ENCODE measurements at places on chromosomes 5 and 9.

GRCh38 chr5:87322381-87322780, 54.7 kb downstream of the RASA1 start:
- DNase-seq, result no peak

GRCh38 chr9:115966660-115967059, 186.9 kb upstream of the PAPPA start:
- no peak for DNase-seq

GRCh38 chr5:127934791-127935256, 148.7 kb upstream of the SLC12A2 start:
- DNase-seq, result no peak

DNA sequence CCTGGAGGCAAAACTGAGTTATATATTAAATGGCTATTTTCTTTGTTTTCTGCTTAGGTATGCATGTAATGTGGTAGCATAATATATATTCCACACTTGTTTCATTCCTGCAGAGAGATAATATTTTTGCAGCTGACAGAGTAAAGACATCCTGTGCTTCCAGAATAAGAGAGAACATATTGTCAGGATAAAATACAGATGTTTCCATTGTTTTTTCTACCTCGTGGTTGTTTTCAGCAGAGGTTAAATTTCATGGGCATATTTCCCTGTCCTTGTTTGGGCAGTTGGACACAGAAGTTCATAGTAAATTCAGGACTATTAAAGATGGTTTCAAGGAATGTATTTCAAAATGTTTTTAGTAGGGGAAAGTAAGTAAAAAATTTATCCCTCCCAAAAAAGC, 47.6 kb upstream of the MEGF10 start:
- no peak for DNase-seq

DNA sequence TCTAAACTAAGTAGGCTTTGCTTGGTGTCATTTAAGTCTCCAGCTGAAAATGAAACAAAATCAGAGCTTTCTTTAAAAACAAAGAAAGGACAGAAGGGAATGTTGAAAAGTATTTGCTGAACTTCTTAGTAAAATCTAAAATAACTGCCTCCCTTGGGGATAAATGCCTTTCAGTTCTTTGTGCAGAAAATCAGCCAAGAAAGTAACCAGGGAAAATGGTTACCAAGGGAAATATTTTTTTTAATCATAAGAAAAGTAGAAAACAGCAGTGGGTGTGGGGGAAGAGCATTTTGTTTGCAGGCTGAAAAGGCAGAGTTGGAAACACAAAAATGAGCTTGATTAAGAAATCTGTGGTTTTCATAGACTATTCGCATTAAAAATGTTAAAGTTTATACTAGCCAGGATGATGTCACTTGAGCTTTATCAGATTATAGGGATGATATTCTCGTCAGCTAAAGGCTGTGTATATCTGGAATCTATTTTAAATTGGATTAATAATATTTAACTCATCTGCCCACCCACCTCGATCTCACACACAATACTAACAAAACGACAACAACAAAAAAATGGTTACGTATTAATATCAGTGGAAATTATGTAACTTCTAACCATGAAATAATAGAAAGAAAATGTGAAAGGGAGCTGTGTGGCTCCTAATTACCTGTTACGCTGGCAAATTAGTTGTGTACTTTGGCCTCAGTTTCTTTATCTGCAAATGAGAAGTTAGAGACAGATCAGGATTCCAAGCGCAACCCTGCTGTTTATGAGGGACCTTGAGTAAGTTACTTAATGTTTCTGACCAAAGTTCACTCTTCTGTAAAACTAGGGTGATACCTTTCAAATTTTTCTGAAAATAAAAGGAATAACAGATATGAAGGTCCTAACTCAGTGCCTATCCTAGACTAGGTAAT, at the start of gene ECM2:
ECM2 (minus strand) TSS at position 51 of the 911 bp plus-strand sequence. CDS start 13,124 bp downstream, outside the sequence.
- DNase-seq, result no peak

DNA sequence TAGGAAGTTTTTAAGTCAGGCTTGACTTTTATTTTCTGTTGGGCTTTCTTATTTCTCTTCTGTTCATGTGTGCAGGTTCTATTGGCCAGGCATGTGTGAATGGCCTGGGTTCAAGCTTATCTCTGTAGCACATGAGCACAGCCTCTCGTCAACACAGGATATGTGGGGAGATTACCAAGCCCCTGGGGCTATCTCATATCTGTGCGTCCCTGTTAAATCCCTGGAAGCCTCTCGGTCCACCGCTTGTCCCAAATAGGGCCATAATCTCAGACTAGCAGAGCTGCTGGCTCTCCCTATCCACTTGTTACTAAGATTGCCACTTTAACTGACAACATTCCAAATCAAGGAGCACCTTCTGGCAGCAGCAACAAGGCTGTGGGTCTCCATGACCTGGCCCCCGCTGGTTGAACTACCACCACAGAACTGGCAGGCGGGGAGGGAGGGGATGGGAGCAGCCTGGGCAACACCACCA, 28.4 kb upstream of the EBF1 start:
- no peak for DNase-seq

DNA sequence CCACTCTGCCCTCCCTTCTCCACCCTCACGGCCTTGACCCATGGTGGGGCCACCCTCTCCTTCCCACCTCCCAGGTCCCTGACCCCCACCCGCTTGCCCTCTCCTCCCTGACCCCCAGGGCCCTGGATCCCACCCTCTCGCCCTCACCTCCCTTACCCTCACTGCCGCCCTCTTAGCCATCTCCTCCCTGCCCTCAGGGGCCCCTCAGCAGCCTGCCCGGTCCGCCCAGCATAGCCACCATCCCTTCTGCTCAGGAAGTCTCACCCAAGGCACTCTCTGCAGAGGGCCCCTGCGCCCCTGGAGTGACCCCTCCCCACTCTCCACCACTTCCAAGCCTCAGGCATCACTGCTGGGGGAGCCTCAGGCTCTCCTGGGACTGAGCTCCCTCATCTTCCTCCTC, 66.3 kb downstream of the MRPL36 start:
- DNase-seq, result no peak

GRCh38 chr5:139745132-139745799, 50.3 kb upstream of the PSD2 start:
- DNase-seq, result no peak

GRCh38 chr5:76438025-76438424, 34.9 kb downstream of the IQGAP2 start:
- DNase-seq, result no peak

GRCh38 chr9:107153336-107153735, 129.7 kb upstream of the RAD23B start:
- no peak for DNase-seq

DNA sequence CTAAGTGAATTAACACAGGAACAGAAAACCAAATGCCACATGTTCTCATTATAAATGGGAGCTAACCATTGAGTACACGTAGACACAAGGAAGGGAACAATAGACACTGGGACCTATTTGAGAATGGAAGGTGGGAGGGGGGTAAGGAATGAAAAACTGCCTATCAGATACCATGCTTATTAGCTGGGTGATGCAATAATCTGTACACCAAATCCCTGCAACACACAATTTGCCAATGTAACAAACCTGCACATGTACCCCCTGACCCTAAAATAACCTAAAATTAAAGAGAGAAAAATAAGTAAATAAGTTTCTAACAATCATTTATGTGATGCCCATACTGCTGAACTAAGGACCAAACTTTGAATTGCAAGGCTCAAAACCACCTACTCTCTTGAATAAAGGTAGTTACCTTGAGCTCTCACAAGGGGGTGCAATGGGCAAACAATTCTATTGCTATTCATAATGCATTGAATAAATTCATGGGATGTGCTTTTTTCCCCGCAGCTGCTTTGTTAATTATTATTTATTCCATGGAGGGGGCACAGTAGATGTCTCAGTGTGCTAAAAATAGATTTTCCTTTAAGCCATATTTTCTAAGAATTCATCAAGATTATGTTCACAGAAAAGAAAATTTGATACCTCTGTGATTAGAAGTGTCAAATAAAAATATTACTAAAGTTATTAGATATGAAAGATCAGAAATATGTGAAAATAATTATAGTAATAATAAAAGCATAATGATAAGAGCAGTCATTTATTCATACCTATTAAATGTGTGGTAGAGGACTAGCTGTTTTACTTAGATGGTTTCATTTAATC, 76.2 kb upstream of the PTPN3 start:
- DNase-seq, result no peak

DNA sequence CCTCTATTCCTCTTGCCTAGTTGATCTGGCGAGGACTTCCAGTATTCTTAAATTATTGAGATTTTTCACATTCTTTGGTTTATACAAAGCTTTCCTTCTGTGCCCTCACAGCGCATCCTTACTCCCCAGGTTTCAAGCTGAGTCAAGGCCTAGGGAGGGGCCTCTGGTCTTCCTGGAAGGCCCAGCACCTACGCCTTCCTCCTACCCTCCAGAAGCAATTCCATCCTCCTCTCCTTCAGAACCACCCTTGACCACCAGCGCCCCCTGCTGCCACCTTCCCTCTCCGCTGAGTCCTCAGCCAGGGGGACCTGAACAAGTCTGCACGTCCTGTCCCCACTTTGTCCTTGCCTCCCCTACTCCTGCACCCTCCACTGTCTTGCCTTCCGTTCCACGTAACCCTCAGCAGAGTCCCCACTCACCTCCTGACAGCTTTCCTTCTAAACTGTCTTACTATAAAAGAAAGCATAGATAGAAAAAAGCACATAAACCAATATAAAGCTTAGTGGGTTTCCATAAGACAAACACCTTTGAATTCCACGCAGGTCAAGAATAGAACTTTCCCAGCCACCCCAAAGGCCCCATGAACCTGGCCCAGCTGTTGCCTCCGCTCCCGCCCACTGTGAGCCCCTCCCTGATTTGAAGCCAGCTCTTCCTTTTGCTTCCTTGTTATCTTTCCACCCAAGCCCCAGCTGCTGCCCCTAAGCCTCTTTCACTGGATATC, 63.0 kb upstream of the CTSL start:
- peak; percentile 73 for DNase-seq

- no peak for DNase-seq
Measured at GRCh38 chr9:13487071-13487470, 207.6 kb upstream of the MPDZ start.

- DNase-seq, result peak; percentile 49
Measured at GRCh38 chr5:54743997-54744788, 226.6 kb downstream of the SNX18 start.

DNA sequence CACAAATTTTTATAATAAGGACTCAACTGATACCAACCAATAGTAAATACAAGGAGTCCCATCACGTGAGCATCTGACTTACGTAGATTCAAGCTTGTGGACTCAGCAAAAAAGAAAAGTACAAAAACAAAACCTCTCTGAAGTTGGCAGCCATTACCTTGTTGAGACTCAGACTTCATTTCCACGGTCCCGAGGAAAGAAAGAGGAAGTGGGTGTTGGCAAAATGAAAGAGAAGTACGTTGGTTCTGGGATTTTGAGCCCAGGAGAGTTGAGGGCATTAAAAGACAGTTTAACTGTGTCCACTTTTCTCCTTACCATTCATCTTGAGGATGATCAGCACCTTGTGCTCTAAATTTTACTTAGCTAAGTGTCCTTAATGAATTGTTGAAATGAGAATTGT, 26.7 kb downstream of the NCBP1 start:
- no peak for DNase-seq

DNA sequence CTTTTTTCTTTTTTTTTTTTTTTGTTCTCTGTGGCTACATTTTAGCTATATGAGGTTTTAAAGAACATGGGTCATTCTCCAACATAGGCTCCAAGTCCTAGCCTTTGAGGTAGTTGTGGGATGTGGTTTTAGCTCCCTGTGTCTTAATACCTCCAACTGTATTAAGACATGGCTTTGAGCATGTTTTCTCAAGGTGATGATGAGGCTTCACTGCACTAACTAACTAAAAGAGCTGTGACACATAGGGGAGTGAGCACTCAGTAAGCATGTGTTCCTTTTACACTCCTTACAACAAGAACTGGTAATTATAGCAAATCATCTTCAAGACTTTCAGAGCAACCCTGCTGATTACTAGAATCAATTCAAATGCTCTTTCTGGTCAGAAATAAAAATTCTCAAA, 333.6 kb upstream of the CCNH start:
- DNase-seq, result no peak

DNA sequence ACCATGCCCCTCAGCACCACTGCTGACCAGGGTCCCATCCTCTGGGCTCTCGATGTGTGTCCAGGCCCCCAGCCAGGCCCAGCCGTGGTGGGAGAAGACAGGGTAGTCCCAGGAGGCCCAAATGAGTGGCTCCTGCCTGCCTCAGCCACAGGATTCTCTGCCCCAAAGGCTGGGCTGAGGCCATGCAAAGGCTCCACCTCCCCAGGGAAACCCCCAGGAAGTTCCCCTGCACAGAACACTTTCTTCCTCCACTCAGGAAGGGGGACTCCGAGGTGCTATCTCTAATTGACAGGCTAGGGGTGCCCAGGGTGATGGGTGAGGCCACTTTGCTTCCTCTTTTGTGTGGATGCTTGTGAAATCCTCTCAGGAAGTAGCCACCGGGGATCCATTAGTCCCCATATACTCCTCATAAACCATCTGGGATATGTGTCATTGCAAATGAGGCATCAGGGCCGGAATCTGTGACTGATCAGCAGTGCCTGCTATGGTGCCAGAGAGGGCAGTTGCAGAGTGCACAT, 23.1 kb upstream of the TDRD7 start:
- peak; percentile 50 for DNase-seq

GRCh38 chr9:76269789-76270188, 124.4 kb downstream of the RFK start:
- DNase-seq, result no peak

DNA sequence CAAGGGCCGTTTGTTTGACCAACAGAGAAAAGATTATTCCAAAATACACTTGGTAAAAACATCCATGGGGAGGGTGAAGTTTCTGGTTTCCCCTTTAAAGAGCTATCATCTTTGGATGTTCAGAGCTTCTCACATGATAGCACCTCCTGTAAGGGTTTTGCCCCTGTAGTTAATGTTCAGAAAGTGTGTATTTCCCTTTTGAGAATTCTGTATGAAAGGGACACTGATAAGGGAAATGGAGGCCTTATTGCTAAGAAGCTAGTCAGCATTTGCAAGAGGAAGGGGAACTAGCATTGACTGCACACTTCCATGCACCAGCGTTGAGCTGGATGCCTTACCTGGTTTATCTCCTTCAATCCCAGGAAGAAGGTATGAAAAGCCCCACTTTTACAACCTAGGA, 31.5 kb upstream of the C5orf58 start:
- DNase-seq, result no peak

- no peak for DNase-seq
Measured at GRCh38 chr5:106172681-106173532, 1497.8 kb downstream of the EFNA5 start.

GRCh38 chr5:135750506-135750905, 84.0 kb upstream of the SLC25A48 start:
- DNase-seq, result no peak

DNA sequence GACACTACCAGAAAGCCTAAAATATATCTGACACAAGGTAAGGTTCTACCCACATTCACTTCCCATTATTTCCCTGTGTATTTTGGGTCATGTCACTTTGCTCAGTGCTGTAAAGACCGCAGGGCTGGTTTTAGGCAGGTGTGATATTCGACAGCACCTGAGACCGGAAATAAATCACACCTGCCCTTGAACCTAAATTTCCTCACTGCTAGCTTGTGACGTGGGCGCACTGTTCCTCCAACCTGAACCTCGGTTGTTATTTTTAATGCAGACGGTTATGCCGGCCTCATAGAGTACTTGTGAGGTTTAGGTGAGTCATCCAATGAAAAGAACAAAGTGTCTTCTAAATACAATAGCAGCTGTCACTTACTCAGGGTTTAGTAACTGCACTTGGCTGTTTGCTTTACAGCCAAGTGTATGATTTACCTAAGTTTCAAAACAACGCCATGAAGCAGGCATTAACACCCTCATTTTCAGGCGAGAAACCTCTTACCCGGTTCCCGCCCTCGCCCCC, 20.7 kb upstream of the ZNF782 start:
- DNase-seq, result no peak

Measured in activated T-cell treated with anti-CD3 and anti-CD28 coated beads, Interleukin-2, amount 50 U/mL, for 24 hours (primary cell).